ENCODE measurements at places on chromosomes 1 and 21.

GRCh38 chr1:181767001-181767708 lies 283.8 kb downstream of the CACNA1E start:
- DNase-seq, result no peak

DNA sequence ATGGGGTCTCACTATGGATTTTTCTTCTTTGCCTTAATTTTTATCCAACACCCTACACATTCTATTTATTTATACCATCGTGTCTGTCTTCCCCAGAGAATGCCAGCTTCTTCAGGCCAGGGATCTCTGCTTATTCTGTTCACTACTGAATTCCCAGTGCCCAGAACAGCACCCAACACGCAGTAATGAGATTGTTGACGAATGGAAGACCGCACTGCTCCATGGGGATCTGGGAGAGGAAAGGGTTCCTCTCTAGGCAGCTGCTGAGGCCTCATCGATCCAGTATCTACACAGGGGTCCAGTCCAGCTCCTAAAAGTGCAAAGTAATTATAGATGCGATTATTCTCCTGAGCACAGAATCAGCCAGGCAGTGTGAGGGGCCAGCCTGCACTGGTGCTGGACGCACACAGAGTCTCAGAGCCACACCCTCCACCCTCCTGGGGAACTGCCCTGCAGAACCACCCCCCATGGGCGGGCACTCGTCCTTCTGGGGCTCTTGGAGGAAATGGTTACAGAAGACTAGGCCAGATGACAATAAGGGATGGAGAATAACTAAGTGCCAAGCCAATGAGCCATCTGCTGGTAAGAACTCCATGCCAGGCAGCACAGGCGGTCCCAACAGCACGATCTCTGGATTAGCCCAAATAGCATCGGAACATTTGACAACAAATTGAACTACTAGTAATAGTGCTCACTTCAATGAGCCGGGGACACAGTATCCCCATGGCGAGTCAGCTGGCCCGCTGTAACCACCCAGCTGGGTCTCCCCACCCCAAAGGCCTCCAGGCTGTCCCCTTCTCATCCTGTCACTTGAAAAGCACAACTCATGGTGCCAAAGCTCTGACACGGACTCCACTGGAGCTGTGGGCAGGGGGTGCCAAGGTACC lies 1.7 kb upstream of the PDE9A start:
- peak; percentile 14 for DNase-seq

GRCh38 chr1:53197291-53198200 lies 922 bp downstream of the CPT2 start:
- DNase-seq, result no peak

DNA sequence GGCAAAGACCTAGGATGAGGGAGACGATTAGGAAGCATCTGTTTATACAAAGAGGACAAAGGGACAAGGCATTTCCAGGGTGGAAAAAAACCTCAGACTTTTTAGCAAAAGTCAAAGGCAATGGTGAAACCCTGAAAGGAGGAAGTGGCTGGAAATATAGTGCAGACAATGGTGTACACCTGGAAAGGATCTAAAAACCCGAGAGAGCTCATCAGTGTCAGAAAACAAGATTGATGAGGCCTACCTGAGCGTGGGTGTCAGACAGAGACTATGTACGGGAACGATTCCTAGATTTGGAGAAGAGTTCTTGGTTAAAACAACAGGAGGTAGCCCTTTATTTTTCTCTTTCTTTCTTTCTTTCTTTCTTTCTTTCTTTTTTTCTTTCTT lies 68.8 kb upstream of the HUNK start:
- no peak for DNase-seq

DNA sequence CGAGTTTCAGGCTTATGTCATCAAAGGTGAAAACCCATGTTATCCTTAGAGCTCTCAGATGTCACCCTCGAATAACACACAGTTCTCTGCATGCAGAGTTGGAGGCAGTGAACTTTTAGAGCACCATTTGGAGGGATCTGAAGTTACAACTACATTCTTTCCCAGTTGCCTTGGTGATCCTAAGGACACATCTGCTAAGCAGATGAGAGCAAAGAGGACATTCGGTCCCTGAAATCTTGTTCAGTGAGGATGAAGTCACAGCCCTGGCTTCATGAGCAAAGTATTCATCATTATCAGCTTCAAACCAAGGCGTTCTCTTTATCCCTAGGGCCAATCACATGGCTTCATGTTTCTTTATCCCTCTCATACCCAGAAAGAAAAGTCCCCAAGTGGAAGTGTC lies 23.1 kb upstream of the MCOLN2 start:
- no peak for DNase-seq

GRCh38 chr1:222167896-222168295 lies 380.0 kb downstream of the HHIPL2 start:
- DNase-seq, result no peak

- DNase-seq, result no peak
Observed at GRCh38 chr1:209911746-209912145, 26.3 kb upstream of the SYT14 start.

GRCh38 chr1:241606544-241606943 lies 33.6 kb downstream of the CHML start:
- DNase-seq, result no peak

DNA sequence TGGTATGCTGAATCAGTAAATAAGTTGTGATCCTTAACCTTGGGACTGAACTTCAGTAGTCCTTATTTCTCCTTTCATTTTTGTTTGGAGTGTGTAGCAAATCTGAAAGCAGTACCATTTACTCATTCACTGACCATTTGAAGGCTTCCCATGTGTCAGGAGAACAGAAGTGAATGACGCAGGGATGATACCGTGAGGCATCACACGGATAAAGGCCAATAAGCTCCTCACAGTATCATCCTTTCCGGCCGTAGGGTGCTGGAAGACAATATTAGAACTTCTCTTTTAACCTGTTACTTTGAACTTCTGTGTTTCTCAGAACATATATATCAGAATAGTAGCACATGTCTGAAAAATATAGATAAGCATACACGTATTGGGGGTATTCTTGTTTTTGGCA lies 21.3 kb downstream of the BACH1 start:
- DNase-seq, result no peak

DNA sequence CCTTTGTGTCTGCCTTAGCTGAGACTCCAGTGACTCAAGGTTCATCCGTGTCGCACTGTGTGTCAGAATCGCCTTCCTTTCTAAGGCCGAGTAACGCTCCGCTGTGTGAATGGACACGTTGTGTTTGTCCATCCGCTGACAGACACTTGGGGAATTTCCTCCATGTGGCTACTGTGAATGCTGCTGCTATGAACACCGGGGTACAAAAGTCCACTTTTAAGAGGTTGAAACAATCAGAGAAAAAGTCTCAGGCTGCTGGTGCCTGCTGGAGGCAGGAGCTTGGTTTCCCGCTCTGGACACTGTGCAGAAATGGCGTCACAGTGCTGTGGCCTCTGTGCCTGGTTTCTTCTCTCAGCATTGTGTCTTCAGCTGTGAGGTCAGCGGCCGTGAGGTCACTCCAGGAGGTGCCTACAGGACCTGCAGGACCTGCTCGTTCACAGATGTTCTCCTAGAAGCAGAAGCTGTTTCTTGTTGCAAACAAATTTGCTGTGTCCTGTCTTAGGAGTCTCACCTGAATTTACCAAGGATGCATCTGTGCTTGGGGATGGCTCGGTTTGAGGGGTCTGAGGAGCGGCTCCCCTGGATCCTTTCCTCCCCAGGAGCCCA lies 34.2 kb downstream of the KRTAP10-1 start:
- no peak for DNase-seq

GRCh38 chr1:231643071-231643934 lies 16.7 kb downstream of the DISC1 start:
- DNase-seq, result peak; percentile 12

GRCh38 chr1:203187304-203187685 lies 791 bp upstream of the CHI3L1 start:
- DNase-seq, result no peak

DNA sequence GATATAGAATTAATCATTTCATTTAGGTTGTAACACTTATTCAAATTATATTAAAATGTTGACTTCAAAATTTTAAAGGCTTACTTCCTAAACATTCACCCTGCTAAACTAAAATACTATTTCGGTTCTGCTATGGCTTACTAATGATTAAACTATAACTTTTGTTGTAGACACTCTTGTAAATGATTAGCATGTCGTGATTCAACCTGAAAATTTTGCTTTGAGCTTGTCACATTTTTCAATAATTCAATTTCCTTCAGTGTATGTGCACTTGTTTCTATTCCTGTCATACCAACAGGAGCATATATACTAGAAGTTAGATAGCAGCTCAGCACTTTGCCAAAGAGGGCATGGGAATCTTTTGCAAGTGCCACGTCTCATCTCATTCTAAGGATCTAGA lies 1018.8 kb downstream of the AMY1C start:
- DNase-seq, result no peak

DNA sequence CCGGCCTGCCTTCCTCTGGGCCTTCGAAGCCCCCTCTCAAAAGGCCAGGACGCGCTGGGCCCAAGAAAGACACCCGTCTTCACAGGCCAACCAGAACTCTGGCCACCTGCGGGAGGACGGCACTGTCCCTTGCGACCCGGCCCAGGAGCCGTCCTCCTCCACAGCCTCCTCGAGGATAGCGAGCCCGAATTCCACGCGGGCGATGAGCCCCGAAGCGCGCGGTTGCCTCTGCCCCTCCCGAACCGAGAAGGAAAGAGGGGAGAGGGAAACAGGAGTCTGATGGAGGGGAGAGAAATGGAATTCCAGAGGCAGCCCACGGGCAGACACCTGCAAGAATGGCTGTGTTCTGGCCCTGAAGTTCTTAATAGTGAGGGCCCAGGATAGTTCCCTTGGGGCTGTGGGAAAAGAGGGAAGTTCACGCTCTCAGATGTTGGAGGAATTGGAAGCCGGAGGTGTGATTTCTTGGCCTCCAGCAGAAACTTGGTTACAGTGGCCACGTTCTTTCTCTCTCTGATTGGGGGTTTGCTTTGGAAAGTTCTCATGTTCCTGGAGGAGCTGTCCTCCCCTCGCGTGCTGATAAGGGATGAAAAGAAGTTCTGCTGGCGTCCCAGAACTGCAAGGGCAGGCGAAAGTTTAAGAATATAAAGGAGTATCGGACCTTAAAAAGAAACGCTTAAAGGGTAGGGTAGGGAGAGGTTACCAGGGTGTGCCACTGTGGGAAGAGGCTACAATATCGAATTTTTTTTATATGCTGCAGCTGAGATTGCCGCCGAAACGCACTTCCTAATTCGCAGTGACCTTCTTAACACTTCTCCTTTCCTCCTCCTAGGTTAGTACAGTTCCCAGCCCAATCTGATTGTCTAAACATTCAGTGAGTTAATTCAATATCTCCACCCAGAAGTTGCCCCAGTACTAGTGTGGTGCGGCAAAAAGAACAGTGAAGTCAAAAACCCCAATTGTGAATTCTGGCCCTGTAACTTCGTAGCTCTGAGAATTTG lies 5.8 kb upstream of the SLC44A5 start:
- no peak for DNase-seq

DNA sequence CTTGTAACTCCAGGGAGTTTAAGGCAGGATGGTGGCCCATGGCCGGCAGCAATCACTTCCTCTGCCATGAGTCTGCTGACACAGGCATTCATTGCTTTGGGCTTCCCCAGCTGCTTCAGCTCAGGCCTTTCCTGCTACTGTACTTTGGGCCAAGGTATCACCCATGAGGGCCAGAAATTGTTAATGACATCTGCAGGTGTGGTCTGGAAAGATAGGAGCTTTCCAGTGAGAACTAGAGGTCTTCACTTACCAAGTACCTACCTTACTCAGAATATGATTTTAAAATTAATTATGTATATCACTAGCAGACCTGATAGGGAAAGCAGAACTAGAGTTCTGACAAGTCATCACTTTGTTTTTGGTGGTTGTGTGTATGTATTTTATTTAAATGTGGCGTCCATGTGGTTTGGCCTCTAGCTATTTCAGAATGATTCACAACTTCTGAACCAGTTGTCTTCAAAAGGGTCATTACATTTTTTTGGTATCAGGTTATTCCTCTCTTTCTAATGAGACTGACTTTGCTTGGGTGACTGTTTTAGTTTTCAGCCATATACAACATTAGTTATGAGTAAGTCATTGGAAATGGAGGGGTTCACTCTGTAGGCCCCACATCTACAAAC lies 2.7 kb downstream of the RGL1 start:
- no peak for DNase-seq

DNA sequence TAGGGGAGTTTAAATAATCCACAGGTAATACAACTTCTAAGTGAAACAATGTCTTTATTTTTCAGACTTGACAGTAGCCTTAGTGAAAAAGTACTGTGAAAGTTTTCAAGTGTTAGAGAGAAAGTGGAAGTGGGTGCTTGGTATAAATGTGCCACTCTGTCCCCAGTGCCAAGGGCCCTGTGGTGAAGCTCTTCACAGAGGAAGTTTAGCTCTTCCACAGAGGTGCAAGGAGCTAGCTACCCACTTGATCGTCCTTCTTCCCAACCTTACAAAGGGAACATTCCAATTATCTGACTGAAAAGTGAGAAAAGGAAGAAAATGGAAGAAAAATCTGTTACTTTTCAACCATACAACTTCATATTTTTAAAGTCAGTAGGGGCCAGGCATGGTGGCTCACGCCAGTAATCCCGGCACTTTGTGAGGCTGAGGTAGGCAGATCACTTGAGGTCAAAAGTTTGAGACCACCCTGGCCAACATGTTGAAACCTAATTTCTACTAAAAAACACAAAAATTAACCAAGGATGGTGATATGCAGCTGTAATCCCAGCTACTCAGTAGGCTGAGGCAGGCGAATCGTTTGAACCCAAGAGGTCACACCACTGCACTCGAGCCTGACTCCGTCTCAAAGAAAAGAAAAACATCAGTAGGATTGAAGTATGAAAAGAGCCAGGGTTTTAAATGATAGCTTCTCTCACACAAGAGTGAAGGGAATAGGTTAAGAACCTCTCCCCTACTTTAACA lies 41.0 kb upstream of the PTPRC start:
- no peak for DNase-seq

DNA sequence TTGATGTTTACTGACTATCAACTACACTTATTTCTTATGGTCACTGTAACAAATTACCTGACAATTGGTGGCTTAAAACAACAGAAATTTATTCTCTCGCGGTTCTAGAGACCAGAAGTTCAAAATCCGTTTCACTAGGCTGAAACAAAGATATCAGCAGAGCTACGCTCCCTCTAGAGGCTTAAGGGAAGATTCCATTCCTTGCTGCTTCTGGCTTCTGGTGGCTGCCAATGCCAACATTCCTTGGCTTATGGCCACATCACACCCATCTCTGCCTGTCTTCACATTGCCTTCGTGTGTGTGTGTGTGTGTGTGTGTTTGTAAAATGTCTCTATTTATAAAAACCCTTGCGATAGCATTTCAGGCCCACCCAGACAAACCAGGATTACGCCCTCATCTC lies 66.4 kb downstream of the LMX1A start:
- DNase-seq, result no peak

- no peak for DNase-seq
Observed at GRCh38 chr1:162360237-162360873, 16.3 kb downstream of the SPATA46 start.

- no peak for DNase-seq
Observed at GRCh38 chr1:17136936-17137335, 17.7 kb upstream of the PADI2 start.
